ENCODE measurements at places on chromosomes 7 and 10. TPM values are rescaled to one million over a fixed set of nuclear protein-coding genes. Genes with fewer than 3 reads are reported as not detected.

LRRN3 gene
- 0.17 TPM for total RNA-seq

CPVL gene
- total RNA-seq: 0.20 TPM

TAF5 gene
- 4.0 TPM for total RNA-seq

SEMA3E gene
- total RNA-seq: 2.2 TPM

GLI3 gene
- total RNA-seq: 0.33 TPM

TMEM26 gene
- total RNA-seq: 0.06 TPM

IFIT1B gene
- not detected for total RNA-seq

TAS2R4 gene
- 0.26 TPM for total RNA-seq

ACTL6B gene
- total RNA-seq: not detected

ZNF394 gene
- total RNA-seq: 19.6 TPM

KIF11 gene
- total RNA-seq: 36.9 TPM

OR6B1 gene
- not detected for total RNA-seq

UPK3BL2 gene
- 2.4 TPM for total RNA-seq

KLF14 gene
- not detected for total RNA-seq
